ENCODE measurements at places on chromosomes 6 and 20. TPM values are rescaled to one million over a fixed set of nuclear protein-coding genes. Genes with fewer than 3 reads are reported as not detected.
A peak's percentile ranks its signal among the peaks of the same experiment; 100 is the strongest.

DNA sequence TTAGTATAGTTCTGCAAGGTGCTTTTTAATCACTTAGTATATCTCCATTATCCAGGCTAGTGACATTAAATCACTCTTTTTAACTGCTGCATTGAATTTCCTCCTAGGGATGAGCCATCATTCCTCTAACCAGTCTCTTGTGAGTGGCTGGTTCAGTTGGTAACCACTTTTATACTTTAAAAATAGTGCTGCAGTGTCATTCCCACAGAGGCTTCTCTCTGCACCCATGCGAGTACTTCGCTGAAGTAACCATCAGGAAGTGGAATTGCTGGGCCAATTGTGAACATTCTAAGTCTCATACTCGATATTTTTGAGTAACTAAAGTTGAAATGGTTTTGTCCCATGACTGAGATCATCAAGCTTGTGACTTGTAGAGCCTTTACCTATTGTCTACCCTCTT is 2.1 kb downstream of the BTN3A2 start:
- DNase-seq, result no peak

The BACH2 gene
- 0.46 TPM for total RNA-seq

The THEMIS gene
- not detected for total RNA-seq

DNA sequence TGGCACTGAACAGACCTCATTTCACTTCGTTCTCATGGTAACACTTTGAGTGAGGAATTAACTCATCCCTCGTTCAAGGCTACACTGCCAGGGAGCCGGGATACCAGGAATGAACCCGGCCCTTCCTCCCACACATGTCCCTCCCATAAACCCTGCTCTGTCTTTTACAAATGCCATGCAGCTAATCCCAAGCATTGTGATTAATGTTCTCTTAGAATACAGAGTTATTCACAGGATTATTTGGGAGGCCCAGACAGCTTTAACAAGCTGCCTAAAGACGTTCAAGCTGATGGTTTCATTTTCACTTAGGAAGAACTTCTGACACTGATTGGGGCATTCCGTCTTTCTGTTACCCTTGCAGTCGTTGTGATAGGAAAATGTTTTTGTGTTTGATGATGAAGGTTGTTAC is 42.5 kb upstream of the CD83 start:
- peak; percentile 46 for DNase-seq

GRCh38 chr6:75094614-75095200 is 111.1 kb downstream of the COL12A1 start:
- no peak for DNase-seq

DNA sequence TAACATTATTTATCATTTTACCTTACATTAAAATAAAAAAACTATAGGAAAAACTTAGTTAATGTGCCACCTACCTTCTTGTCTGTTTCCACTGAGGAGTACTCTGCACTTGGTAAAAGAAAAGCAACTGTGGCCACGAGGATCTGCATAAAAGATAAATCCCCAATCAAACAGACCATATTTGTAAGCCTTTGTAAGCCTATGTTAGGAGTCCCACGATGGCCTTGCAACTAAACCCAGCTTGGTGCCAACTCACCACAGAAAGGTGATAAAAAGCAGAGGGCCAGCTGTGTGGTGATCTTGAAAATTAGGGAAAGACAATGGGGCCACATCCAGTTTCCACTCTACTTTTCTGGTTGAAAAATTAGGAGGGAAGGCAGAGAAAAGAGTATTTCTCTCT is 156.9 kb downstream of the INSM1 start:
- no peak for DNase-seq

DNA sequence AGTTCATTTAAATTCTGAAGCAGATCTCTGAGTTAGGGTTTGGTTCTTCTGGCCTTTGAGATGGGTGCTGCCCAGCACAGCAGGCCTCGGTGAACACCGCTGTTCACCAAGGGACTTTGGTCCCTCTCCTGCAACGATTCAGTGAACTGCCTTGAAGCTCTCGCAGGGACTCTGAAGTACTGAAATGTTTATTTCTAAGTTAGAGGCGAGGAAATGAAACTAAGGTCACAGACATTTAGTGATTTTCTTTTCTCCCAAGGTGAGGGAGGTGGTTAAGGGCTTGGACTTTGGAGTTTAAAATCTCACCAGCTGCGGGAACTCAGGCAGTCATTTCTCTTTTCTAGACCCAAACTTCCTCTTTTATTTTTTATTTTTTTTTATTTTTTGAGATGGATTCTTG is 26.2 kb downstream of the E2F3 start:
- no peak for DNase-seq

GRCh38 chr6:134466771-134467525 is 149.0 kb upstream of the SGK1 start:
- no peak for DNase-seq

GRCh38 chr6:54700158-54700557 is 146.4 kb upstream of the FAM83B start:
- no peak for DNase-seq

GRCh38 chr6:4731996-4732395 is 44.2 kb upstream of the CDYL start:
- no peak for DNase-seq

DNA sequence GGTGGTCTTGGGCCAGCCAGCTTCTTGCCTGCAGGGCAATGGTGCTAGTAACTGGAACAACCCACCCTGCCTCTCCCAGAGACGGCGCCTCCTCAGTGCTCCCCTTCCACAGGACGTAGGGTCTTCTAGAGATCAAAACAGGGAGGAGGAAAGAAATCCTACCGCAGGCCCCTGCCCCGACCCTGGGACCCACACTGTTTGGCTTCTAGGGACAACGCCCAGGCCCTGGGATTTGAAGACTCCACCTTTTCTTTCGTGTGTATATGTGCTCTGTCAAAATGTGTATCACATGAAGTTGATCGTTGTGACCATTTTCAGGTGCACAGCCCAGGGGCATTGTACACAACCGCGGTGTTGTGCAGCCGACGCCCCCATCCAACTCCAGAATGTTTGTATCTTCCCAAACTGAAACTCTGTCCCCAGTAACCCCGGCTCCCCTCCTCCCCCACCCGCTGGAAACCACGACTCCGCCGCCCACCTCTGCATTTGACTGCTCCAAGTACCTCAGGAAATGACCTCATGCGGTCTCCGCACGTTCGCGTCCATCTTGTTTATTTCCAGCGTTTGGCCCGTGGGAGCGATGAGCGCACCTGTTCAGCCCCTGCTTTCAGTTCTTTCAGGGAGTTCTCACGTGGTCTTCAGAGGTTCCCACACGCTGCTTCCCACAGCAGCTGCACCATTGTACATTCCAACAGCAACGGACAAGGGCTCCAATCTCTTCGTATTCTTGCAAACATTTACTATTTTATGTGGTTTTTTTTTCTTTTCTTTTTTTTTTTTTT is 3.4 kb upstream of the BHLHE23 start:
- peak; percentile 53 for DNase-seq

- DNase-seq, result no peak
Observed at GRCh38 chr20:24450624-24451376, 18.6 kb upstream of the SYNDIG1 start.

GRCh38 chr20:50354721-50355589 is 155.2 kb upstream of the PTPN1 start:
- DNase-seq, result no peak

The GGTLC1 gene
- not detected for total RNA-seq

GRCh38 chr20:24364482-24364881 is 104.9 kb upstream of the SYNDIG1 start:
- no peak for DNase-seq

- no peak for DNase-seq
Observed at GRCh38 chr20:48618631-48619030, 209.2 kb downstream of the PREX1 start.

- DNase-seq, result peak; percentile 92
Observed at GRCh38 chr6:84027340-84028181, 6.0 kb upstream of the MRAP2 start.

Data from Daoy (cell line).